ENCODE measurements at places on chromosomes 5 and 9. TPM values are rescaled to one million over a fixed set of nuclear protein-coding genes. Genes with fewer than 3 reads are reported as not detected.

ALDH1B1 gene
- 74.2 TPM for total RNA-seq

GPR150 gene
- under 0.01 TPM for total RNA-seq

FOXD4L6 gene
- not detected for total RNA-seq

IL3 gene
- total RNA-seq, result not detected

MEIKIN gene
- not detected for total RNA-seq

PCDHA5 gene
- total RNA-seq, result under 0.01 TPM

SNCAIP gene
- 5.2 TPM for total RNA-seq

TEX48 gene
- not detected for total RNA-seq

EPB41L4B gene
- 0.76 TPM for total RNA-seq

FOXD4L4 gene
- not detected for total RNA-seq

LCN15 gene
- not detected for total RNA-seq

PLAC8L1 gene
- total RNA-seq, result not detected

Measured in mesangial cell (primary cell).